LHCN-M2 (cell line): ENCODE measurements at places on chromosomes 6 and 20. TPM values are rescaled to one million over a fixed set of nuclear protein-coding genes. Genes with fewer than 3 reads are reported as not detected.

Gene TFAP2C
- not detected in 2 replicates for total RNA-seq

Gene DPPA5
- not detected in 2 replicates for total RNA-seq

GRCh38 chr20:51934301-51935002 is 132.1 kb upstream of the SALL4 start:
- DNase-seq = no peak

- DNase-seq = no peak
Observed at GRCh38 chr20:62225026-62225425, 4.9 kb upstream of the HRH3 start.

DNA sequence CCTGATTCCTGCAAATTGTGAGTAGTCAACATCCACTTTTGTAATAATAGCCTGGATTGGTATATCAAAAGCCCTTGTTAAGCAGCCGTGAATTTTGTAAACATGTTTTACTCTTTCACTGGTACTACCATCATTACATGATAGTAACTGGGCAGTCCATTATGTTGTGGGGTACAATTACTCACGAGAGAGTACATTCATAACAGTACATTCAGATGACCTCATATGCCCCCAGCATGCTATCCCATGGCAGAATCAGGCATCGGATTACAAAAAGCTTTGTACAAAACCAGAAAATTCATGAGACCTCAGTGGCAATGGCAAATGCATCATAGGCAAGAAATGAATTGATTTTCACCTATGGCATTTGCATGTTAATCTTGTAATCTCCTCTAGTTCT is 166.2 kb downstream of the EPM2A start:
- DNase-seq = peak; percentile 87

DNA sequence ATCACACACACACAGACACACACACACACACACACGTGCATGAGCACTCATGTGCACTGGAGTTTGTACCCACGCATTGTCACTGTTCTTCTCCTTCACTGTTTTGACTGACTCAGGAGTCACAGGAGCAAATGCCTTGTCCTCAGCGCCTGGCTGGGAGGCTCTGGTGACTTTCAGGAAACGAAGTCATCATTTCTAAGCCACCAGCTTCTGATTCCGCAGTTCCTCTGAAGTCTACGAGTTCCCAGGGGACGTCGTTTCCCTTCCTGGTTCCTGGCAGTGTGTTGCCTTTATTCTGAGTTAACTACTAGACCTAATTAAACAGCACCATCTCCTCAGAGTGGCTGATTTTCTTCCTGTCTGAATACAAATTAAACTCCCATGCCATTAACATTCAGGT is 82.2 kb upstream of the PMEPA1 start:
- DNase-seq = no peak

DNA sequence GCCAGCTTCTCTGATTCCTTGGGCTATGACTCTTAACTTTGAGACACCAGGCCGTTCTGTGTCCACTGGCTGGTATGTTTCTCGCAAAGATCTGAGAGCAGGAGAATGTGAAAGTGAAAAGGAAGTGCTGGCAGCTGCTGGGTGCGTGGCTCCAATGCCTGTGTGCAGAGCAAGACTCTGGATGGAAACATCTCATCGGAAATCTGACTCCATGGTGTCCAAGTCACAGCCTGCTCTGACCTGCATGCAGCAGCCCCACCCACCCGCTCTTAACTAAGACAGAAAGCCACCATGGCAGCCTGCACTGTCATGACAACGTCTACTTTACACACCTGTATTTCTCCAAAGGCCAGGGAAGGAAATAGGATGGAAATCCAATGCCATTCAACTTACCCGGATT is 66.3 kb upstream of the MPC1 start:
- no peak for DNase-seq

DNA sequence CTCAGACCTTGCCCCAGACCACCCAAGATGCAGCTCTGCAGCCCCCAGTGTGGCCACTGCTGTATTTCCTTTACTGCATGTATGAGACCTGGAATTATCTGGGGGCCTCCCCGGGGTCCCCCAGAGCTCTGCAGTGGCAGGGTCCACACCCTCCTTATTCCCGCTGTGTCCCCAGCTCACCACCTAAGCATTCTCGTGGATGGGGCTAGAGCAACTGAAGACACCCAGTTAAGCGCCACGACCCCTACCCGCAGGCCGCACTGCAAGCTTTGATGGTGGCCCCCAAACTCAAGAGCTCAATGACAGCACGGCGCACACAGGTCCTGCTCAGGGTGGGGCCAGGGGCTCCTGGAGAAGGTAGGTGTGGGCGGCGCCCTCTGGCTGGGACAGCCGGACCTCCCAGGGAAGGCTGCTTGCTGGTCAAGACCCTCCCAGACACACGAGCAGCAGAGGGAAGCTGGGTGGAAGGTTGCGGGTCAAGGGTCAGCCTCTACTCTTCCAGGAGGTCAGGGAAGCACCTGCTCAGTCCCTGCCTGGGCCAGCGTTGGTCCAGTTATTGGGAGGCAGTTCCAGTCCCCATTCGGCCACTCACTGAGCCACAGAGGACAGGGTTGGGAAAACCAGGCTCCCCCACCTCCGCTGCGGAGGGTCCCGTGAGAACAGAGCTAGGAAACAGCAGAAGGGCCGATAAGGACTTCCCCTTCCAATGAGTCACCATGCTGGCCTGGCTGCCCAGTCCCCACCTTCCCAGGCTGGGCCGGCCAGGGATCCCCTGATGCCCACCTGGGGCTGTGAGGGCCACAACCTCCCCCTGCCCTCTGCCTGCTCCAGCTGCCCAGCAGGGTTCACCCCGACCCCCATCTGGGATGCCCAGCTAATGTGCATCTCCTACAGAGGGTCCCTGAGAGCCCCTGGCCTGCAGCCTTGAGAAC is 2.9 kb downstream of the LAMA5 start:
- DNase-seq = no peak

- DNase-seq = no peak
Observed at GRCh38 chr20:34583544-34583943, 25.0 kb downstream of the MAP1LC3A start.

DNA sequence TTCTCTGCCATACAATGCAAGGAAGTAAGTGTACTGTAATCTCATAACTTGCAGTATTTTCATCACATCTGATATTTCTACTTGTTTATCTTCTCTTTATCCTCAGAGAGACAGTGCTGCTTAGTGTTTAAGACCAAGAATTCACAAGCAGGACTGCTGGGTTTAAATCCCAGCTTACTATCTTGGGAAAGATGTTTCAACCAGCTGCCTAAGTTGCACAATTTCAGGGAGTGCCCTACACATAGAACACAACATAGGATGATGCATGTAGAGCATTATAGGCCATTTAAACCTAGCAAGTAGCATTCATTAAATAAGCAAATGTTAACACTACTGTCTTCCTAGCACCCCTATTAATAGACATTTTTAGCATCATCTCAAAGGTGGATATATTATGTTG is 205.2 kb upstream of the CEP162 start:
- peak; percentile 67 for DNase-seq

GRCh38 chr6:10951675-10952282 is 64.9 kb downstream of the SYCP2L start:
- peak; percentile 49 for DNase-seq

- no peak for DNase-seq
Observed at GRCh38 chr20:62387219-62387913, 463 bp downstream of the RPS21 start.

DNA sequence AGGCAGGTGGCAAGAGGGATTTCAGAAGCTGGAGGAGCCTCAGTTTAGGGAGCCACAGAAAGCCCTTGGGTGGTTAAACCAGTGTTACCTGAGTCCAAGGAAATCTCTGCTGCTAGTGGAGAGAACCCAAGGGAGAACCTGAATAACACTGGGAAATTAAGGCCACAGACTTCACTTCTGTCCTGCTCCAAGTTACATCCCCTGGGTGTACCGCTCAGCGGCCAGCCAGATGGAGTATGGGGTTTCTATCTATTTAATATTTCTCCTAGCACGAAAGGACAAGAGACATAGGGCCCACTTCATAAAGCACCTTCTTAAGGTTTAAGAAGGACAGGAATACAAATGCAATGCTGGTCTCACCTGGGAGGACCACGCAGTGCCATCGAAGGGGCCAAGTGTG is 5.8 kb upstream of the CNKSR3 start:
- DNase-seq = no peak

DNA sequence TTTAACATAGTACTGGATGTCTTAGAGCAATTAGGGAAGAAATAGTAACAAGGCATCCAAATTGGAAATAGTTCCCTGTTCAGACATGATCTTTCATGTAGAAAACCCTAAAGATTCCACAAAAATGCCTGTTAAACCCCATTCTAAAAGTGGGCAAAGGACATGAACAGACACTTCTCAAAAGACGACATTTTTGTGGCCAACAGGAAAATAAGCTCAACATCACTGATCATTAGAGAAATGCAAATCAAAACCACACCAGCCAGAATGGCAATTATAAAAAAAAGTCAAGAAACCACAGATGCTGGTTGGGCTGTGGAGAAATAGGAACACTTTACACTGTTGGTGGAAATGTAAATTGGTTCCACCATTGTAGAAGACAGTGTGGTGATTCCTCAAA is 109.9 kb upstream of the MOCS1 start:
- DNase-seq = no peak

DNA sequence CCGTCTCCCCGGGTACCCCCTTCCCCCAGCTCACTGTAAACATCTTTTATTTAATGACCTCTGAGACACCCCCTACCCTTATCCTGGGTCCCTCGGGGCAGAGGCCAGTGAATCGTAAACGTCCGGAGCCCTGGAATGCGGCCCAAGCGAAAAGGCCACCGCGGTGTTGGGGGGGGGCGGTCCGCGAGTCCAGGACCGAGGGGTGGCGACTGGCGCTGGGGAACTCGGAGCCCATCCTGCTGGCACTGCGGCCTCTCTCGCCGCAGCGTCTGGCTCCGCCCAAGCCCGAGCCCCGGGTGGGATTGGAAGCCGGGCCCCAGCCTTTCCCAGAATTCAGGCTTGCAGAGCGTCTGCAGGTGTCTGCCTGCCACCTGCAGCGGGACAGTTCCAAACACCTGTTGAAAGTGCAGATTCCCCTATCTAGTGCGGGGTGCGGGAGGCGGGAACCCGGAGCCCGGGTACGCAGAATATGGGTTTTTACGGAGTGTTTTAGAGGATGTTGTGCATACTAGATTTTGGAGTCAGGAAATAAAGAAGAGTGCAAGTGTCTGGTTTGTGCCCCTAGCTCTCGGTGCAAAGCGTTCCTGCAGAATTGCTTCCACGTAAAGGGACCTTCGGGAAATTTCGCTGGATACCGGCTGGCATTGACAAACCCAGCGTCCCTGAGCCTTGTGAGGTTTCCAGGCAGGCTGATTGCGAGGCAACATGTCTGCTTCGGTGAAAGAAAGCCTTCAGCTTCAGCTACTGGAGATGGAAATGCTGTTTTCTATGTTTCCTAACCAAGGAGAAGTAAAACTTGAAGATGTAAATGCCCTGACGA is 800 bp downstream of the RWDD2A start:
- DNase-seq = no peak

- DNase-seq = no peak
Observed at GRCh38 chr6:170160031-170160627, 130.7 kb downstream of the DLL1 start.
